ENCODE measurements at places on chromosomes 6 and 20.

- DNase-seq = no peak
Measured at GRCh38 chr20:47664744-47665143, 120.5 kb downstream of the SULF2 start.

DNA sequence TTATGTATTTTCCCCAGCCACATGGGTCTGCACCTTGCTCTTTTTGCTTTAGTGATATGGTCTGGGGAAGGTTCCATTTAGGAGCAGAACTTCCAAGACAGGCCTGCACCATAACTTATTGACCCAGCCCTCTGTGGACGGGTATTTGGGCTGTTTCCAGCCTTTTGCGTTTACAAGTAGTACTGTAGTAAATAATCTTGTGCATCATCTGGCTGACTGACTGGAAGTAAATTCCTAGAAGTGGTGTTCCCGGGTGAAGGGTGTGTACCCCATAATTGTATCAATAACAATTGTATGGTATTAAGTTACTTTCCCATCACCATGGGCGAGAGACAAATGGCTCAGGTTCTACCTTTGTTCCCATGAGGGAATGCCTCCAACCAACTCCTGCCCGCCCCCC is 31.6 kb downstream of the SPDEF start:
- no peak for DNase-seq

- DNase-seq = no peak
Measured at GRCh38 chr6:8029243-8029870, 34.8 kb downstream of the BLOC1S5 start.

GRCh38 chr20:33433465-33434234 is 9.9 kb downstream of the SNTA1 start:
- DNase-seq = no peak
